Hematopoietic multipotent progenitor cell (in vitro differentiated cells): ENCODE measurements at places on chromosomes 5 and 9.

- no peak for DNase-seq
Measured at GRCh38 chr5:133876266-133876665, 92.2 kb downstream of the C5orf15 start.

DNA sequence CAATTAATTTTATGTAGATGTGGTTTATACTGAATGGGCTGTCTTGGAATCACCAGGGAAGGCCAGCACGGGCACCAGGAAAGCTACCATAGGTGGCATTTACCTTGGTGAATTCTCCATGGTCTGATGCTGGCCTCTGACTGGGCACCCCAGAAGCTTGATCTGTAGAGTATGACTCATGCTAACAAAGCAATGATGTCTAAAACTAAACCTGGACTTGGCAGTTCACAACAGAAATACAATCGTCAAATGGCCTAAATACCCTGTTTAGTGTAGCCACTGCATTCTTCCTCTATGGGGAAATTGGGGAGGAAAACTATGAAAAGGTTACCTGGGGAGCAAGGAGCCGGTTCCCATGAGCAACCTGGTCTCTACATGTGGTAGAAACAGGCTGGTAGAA is 98.0 kb downstream of the ATPSCKMT start:
- DNase-seq = no peak

- DNase-seq = no peak
Measured at GRCh38 chr9:89865981-89866380, 261.2 kb downstream of the GADD45G start.

GRCh38 chr9:105206821-105207699 is 37.4 kb upstream of the SLC44A1 start:
- no peak for DNase-seq

DNA sequence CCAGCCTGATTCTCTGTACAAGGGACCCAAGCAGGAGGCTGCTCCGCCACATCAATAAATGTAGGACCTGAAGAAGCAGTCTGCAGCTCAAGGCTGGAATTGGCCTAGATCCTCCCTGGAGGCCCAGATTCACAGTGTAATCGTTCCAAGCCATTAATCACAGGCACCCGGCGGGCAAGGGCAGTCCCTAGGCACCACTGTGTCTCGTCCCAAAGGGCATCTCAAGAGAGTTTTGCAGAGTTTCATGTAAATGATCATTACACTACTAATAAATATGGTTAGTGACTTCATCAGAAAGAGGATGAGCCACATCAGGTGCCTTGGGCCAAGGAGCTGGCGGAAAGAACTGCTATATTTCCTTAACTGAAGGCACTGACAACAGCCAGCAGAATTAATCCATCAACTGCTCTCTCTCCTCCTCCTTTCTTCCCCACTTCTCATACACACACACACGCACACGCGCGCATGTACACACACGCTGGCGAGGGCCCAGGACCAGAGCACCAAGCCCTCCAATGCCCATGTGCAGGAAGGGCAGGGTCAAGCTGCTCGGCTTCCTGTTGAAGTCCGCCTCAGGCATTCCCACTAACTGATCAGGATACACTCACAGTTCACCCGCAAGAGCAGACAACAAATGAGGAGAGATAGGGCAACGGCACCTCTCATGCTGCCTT is 33.9 kb downstream of the GNAQ start:
- no peak for DNase-seq
